ENCODE measurements at places on chromosomes 5 and 9.

GRCh38 chr5:68345171-68345570 lies 129.6 kb downstream of the PIK3R1 start:
- DNase-seq: no peak

DNA sequence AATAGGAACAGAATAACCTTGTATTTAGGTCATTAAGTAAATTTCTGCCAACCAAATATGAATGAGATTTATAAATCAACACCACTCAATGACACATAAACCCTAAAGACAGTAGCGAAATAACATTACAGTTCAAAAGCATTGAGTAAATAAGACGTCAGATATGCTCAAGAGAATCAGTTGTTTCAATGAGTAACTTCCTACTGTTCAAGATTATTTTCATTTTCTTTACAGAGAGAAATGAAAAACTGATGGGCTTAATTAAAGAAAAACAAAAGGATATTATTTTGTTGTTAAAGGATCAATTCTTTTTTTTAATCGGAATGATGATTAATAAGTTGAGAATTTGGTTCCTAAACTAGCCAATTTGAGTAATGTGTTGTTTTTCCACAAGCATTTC lies 150.1 kb downstream of the BNC2 start:
- no peak for DNase-seq

GRCh38 chr9:85742597-85742936 lies 813 bp upstream of the AGTPBP1 start:
- DNase-seq: no peak

DNA sequence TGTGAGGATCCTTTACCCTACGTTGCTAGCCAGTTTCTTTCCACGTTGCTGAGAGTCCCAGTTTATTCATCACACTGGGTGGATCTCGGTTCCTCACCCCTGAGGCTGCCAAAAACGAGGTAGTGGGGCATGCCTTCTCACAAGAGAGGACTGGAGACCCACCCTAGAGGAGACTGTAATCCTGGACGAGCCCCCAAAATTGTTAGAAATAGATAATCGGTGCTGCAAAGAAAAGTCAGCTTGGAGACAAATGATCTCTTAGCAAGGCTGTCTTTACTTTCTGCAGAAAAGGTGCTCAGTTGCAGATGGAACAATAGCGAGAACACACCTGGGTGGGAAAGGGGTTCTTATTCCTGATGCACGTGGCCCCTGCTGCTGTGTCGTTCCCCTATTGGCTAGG lies 101.8 kb downstream of the TMEM167A start:
- DNase-seq: no peak

GRCh38 chr5:56112526-56113121 lies 117.9 kb upstream of the IL6ST start:
- no peak for DNase-seq

DNA sequence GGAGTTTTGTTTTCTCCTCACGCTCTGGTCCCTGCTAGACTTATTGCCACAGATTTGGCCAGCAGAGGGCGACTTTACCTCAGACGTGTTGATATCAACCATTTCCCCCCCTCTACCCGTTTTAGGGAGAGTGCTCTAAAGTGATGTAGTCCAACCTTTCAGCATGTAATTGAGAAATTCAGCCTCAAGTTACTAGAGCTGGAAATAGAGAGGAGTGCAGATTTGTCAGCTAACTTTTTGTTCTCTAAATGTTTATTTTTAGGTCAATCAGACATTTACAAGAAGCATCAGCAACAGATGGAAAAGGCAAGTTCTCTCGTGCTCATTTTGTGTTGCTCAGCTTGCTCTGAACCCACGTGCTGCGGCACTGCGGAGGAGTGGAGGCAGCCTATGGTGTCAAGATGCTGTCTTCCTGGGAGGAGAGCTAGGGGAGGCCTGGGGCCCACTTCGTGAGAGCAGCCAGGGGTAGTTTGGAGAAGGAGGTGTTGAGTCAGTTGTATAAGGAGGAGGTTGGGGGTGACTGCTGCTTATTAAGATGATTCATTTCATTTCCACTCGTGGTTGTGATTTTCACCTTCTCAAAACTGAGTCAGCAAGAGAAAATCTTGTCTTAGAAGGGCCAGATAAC lies 53.6 kb downstream of the GPR107 start:
- peak; percentile 84 for DNase-seq

GRCh38 chr9:7906783-7907550 lies 107.4 kb upstream of the DMAC1 start:
- no peak for DNase-seq

DNA sequence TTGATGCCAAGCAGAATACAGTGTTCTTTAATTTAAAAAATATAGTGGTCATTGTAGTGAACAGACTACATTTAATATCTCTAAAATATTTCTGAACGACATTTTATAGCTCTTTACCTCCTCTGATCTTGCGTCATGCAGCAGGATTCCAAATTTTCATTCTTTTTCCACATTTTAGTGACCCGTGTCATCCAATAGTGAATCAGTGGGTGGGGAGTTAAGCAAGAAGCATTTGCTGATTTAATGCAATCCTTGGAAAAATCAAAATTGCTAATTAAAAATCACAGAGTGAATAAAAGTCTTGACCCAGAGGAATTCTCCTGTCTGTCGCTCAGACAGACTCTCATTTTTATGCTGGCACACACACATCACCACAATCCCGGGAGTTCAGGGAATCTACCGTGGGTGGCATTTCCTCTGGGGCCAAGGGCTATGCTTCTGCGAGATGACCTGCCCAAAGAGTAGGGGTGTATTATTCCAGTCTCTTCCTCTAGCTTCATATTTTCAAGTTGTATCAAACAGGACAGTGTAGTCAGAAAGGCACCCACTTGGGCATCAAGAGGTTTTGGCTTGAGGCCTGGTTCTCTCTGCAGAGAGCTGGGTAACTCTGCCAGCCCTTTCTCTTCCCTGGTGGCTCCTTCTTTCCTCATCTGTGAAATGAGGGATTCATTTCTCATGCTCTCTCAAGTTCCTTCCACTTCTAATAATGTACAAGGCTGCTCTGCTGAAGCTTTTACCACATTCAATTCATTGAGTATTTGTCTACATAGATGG lies 24.8 kb upstream of the OTP start:
- no peak for DNase-seq

DNA sequence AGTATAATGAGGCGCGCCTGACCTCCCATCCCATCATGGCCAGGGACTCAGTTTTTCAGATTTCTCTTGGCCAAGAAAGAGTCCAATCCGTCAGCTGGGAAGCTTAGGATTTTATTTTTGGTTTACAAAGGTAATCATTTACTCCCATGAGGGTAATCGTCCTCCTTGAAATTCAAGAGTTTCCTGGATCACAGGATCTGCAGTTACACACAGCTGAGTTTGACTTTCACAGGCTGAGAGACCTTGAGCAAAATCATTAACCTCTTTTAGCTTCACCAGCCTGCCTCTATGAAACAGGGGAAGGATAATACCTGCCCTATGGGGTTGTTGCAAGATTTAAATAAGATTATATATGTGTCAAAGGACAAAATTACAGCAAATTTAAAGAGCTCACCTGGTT lies 15.4 kb upstream of the AK3 start:
- no peak for DNase-seq

GRCh38 chr9:112446526-112446925 lies 40.1 kb upstream of the KIAA1958 start:
- no peak for DNase-seq

GRCh38 chr9:126326228-126327005 lies at the start of gene MVB12B:
Gene MVB12B, plus strand, starts transcription at chr9:126326829. Its CDS starts 101 bp downstream, at chr9:126326930.
- peak; percentile 32 for DNase-seq

DNA sequence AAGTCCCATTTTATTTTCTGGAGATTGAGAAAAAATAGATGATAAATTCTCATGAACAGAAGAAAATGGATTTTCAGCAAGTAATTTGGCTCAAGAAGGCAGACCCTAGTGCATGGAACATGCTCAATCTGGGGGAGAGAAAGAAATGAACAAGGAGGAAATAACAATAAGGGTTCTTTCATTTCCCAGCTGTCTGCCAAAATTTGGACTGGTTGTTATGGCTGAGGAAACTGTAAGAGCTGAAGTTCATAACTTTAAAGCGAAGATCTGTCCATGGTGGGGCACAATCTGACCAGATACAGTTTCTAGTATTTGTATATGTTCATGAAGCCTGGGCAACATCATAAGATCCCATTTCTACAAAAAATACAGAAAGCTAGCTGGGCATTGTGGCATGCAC lies 1386.5 kb upstream of the DMAC1 start:
- DNase-seq: no peak

GRCh38 chr9:124010303-124010664 lies 1.3 kb upstream of the LHX2 start:
- no peak for DNase-seq

GRCh38 chr5:176621661-176622079 lies 8.7 kb downstream of the SNCB start:
- DNase-seq: no peak

- DNase-seq: no peak
Observed at GRCh38 chr5:45454114-45454513, 242.1 kb downstream of the HCN1 start.

GRCh38 chr5:115262321-115263077 lies at the start of gene PGGT1B:
Gene PGGT1B, minus strand, starts transcription at chr5:115262877. Its CDS starts 26 bp downstream, at chr5:115262851.
- peak; percentile 66 for DNase-seq

DNA sequence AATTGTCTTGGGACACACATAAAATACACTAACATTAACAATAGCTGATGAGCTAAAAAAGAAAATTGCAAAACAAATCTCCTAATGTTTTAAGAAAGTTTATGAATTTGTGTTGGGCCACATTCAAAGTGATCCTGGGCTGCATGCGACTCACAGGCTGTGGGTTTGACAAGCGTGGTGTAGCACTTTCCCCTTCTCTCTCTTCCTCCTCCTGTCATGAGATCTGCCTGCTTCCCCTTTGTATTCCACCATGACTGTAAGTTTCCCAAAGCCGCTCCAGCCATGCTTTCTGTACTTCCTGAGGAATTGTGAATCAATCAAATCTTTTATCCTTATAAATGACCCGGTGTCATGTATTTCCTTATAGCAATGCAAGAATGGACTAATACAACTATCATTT lies 178.0 kb downstream of the TLR4 start:
- DNase-seq: no peak

GRCh38 chr5:44868541-44868940 lies 59.8 kb downstream of the MRPS30 start:
- no peak for DNase-seq

GRCh38 chr5:138351056-138351455 lies 1.4 kb upstream of the KDM3B start:
- no peak for DNase-seq

- no peak for DNase-seq
Observed at GRCh38 chr5:93623153-93623552, 40.1 kb downstream of the NR2F1 start.

DNA sequence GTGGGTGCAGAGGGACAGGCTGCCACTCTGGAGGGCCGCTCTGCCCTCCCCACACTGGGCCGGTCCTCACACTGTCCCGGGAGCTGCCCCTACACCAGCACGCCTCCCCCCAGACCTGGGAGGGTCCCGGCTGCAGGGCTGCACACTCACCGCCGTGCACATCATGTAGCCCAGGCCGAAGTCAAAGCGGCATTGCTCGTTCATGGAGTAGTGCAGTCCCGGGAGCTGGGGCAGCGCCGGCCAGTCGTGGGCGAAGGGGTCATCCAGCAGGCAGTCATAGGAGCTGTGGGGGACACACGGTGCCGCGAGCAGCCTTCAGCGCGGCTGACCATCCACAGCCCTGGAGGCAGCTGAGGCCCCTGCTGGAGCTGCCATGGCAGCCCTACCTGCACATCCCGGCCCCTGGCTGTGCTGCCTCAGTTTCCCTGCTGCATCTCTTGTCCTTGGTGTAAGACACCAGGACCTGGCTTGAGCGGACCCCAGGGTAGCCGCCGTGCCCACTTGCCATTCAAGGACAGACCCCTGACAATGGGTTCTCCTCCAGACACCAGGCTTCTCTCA lies 93.2 kb downstream of the ZNF354C start:
- no peak for DNase-seq

- no peak for DNase-seq
Observed at GRCh38 chr9:90851444-90851843, 49.8 kb downstream of the SYK start.

GRCh38 chr5:102921341-102922044 lies 166.4 kb downstream of the PAM start:
- DNase-seq: no peak

- no peak for DNase-seq
Observed at GRCh38 chr5:58022055-58022454, 437.8 kb downstream of the PLK2 start.

- no peak for DNase-seq
Observed at GRCh38 chr9:4923141-4923540, 61.9 kb upstream of the JAK2 start.

GRCh38 chr9:85716031-85716877 lies 25.5 kb downstream of the AGTPBP1 start:
- DNase-seq: no peak

GRCh38 chr5:58197875-58198274 lies 262.0 kb downstream of the PLK2 start:
- DNase-seq: no peak

GRCh38 chr5:149434162-149435014 lies 55.3 kb upstream of the IL17B start:
- DNase-seq: peak; percentile 55

- no peak for DNase-seq
Observed at GRCh38 chr5:74272831-74273451, 367.6 kb downstream of the ENC1 start.

DNA sequence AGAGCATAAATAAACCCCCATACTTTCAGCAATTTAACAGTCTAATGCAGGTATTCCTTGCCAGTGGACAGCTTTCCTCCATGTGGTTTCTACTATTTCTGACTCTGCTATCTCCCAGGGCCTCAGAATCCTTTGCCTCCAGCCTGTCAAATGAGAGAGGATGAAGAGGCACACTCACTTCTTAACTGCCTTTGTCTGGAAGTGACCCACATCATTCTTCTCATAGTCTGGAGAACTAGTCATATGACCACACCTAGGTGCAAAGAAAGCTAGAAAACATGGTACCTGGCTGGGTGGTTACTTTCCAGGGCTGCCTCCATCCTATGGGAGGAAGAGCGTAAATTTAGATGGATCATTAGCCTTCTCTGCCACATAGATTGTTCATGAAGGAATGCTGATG lies 22.5 kb downstream of the PALM2AKAP2 start:
- no peak for DNase-seq

DNA sequence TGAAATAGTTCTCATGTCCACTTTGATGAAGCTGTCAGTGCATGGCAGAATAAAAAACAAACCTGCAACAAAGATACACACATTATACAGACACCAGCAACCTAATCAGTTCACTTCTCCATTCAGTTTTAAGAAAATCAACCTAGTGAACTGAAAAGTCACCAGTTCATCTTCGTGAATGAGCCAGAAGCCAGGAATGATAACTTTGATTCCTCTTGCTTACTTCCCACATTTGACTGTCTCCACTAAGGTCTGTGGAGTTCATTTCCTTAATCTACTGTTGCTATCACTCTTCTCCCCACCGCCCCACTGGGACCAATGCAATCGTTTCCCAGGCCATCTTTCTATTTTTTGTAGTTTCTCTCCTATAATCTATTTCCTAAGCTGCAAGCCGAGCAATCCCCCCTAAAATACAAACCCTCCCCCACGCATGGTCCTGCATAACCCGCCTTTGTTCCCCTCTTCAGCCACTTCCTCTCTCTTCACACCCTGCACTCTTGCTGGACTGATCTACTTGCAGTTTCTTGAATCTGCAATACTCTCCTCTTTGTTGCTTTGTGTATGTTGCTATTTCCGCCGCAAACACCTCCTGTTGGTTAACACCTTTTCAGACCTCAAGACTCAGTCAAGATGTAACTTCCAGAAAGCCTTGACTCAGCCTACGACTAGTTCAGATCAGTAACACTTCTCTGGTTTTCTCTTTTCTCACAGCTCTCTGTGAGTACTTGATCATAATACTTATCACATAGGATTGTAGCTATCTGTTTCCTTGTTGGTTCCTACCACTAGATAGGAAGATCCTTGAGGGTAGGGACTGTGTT lies 16.6 kb downstream of the STOM start:
- no peak for DNase-seq

GRCh38 chr5:175902026-175902425 lies 30.6 kb downstream of the CPLX2 start:
- no peak for DNase-seq
